ENCODE measurements at places on chromosomes 5 and 9.

DNA sequence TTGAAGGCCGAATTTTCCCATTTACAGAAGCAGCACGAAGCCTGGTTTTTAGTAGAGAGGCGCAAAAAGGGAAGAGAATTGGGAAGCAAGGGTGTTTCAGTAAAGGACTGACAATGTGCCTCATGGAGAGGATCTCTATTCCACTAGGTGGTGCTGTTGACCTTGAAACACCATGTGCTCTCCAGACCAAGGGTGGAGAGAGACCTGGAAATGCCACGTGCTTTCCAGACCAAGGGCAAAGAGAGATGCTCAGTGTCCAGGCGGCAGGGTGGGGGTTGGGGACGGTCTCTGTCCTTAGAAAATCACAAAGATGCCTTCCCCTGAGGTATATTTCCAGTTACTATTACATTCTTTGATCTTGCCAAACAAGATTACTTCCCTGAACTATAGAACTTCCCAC lies 425.3 kb downstream of the CSNK1G3 start:
- no peak for DNase-seq

DNA sequence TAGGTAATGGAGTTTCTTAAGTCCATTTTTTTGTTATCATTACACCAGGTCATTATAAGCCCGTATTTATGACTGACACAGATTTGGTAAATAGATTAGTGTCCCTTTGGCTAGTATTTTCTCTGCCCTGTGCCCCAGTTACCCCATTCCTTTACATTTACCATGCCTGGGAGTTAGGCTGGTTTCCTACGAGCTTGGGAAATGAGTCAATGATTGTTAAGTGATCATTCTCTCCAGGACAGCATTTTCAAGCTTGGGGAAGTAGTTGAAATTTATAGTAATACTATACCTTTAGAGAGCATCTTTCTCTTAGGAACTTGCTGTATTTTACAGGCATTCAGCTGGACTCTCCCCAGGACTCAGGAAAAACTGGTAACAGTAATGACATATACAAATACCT lies 573.1 kb downstream of the TLE4 start:
- DNase-seq, result no peak

DNA sequence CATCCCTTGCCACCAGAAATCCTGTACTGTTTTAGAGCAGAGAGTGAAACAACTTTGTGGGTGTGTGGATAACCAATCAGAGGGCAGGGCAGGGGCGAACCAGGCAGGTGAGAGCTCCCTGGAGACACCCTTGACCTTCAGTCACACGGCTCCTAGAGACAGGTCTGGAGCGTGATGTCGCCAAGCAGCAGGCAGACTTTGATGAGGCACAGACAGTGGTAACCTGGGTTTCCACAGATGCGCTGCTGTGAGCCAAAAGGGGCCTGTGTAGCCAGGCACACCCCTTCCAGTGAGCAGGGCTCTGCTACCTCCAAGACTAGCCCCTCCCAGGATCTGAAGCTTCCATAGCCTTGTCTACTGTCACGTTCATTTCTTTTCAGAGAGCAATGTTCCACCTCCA lies 317.8 kb upstream of the ADCY2 start:
- no peak for DNase-seq

- DNase-seq, result no peak
These were observed 87.8 kb downstream of the RAI14 start for GRCh38 chr5:34743878-34744277.

DNA sequence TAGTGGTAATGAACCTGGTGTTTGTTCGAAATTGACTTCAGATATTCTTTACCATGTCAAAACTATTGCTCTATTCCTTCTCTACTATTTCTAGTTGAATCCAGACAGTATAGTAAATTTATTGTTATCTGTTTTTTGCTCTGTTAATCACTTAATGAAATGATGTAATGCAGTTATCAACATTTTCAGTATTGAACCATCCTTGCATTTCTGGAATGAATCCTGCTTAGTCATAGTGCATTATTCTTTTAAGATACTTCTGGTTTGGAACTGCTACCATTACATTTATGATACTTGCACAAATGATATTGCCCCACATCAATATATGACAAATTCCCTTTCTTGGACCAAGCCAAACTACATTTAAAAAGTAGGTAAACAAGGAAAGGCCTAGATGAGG lies 554.0 kb upstream of the KLF4 start:
- DNase-seq, result no peak

DNA sequence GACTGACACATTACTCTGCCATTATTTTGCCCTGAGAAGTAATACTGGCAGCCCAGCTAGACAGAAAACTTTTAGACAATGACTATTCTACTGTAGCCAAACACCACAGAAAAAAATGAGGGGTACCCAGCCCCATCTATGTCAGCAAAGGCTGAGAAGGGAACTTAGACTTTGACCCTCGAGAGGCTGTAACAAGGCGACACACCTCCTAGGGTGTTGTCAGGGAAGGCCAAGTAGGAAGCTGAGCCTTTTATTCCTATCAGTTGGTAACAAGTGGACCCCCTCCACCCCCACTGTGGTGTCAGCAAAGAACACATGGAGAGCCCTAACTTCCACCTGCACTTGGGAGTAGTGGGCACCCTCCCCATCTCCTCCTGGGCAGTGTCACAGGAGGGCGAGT lies 55.6 kb downstream of the SPTLC1 start:
- no peak for DNase-seq

All from hematopoietic multipotent progenitor cell (in vitro differentiated cells).